ENCODE measurements at places on chromosomes 3 and 15. TPM values are rescaled to one million over a fixed set of nuclear protein-coding genes. Genes with fewer than 3 reads are reported as not detected.

The RUBCN gene
- 30.4 TPM for total RNA-seq

The IL16 gene
- total RNA-seq = 0.38 TPM

The SLC15A2 gene
- 4.2 TPM for total RNA-seq

The SAMMSON gene
- 0.17 TPM for total RNA-seq

The COX17 gene
- 35.4 TPM for total RNA-seq

The KLHL40 gene
- not detected for total RNA-seq

The RSL24D1 gene
- 72.3 TPM for total RNA-seq

The IMP3 gene
- 54.0 TPM for total RNA-seq

The FSTL1 gene
- 210 TPM for total RNA-seq
